H1 (cell line): ENCODE measurements at places on chromosomes 12 and 14. TPM values are rescaled to one million over a fixed set of nuclear protein-coding genes. Genes with fewer than 3 reads are reported as not detected.

GRCh38 chr14:101775826-101776225 is 14.3 kb downstream of the PPP2R5C start:
- no peak for DNase-seq

- DNase-seq, result no peak
These were observed 171.3 kb upstream of the FKBP4 start for GRCh38 chr12:2623472-2623871.

- DNase-seq, result no peak
These were observed 44.0 kb upstream of the SINHCAF start for GRCh38 chr12:31369712-31370521.

DNA sequence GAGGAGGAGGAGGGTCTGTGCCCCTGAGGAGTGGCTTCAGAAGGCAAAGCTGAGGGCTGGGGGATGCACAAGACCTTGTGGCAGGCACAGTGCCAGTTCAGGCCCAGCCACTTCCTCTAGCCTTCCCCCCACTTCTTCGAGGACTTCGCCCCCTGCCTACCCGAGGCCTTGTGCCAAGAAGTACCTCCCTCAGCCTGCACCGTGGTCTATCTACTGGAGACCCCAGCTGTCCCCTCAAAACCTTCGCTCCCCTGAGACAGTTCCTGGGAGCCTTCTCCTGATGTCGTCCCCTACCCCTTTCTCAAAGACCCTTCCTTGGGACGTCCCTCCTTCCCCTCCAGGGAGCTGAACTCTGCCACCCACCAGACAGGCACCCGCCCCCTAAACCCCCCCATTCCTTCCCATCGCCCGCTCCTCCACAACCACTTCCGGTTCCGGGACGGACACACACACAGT is 604 bp downstream of the ZNF384 start:
- no peak for DNase-seq

DNA sequence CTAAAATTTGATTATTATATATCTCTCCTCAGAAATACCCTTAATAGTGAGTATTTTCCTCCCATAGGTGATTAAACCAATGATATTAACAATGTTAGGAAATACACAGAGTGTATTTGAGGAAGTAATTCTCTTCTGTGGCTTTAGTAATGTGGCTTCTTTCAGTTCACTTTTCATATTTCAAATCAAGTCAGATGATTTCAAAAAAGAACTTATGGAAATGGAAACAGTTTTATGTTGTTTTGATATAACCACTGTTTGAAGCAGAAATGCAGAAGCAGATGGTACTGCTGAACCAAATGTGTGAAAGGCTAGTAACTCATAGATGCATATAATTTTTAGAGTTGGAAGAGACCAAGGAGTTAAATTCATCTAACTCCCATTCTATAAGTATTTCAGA is 1.9 kb upstream of the GPR33 start:
- DNase-seq, result no peak

DNA sequence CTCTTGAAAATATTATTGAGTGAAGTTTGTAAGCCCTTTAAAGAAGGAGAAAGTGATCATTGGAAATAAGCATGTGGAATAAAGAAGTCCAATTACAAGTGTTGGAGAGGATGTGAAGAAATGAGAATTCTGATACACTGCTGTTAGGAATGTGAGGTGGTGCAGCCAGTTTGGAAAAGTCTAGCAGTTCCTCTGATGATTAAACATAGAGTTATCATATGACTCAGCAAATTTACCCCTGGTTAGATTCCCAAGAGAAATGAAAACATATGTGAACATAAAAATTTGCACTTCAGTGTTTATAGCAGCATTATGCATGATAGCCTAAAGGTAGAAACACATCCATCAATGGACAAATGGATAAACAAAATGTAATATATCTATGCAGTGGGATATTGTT is 319.9 kb downstream of the AEBP2 start:
- DNase-seq, result no peak

GRCh38 chr12:47912556-47912955 is 7.8 kb upstream of the VDR start:
- no peak for DNase-seq

GRCh38 chr12:101616027-101616494 is 21.3 kb downstream of the MYBPC1 start:
- no peak for DNase-seq

DNA sequence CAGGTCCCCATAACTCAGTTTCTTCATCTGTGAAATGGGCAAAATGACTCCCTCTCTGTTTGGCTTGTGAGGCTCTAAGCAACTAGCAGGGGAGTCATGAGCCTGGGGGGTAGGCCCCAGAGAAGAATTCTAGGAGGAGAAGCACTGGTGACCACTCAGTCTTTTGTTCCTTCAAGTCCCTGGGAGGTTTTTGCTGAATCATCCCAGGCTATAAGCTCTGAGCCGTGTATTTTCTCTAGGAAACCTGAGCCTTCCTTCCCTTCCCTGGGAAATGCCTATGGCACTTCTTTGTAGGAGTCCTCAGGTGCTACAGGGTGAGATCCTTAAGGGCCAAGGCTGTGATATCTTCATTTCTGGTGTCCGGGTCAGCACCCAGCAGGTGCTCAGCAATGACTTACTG is 4.5 kb downstream of the RPH3A start:
- DNase-seq, result no peak

DNA sequence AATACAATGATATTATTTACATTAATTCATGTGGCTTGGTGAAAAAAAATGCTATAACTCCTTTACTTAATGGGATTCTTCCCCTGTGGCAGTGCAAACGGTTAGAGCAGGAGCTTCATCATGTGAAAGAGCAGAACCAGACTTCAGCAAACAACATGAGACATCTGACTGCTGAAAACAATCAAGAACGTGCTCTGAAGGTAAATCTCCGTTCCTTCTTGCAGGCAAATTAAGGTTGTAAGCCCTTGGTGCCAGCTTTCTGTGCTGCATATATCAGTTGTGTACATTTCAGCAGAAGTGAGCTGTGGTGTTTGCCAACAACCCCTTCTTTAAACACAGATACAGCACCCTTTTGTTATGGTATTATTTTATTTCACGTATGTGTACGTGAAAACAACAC is 171.7 kb downstream of the MIPOL1 start:
- no peak for DNase-seq

GRCh38 chr14:66752109-66752508 is 244.2 kb downstream of the GPHN start:
- DNase-seq, result no peak

- no peak for DNase-seq
These were observed 776.6 kb downstream of the MED13L start for GRCh38 chr12:115500872-115501271.

GRCh38 chr14:61559641-61560201 is 135.6 kb upstream of the HIF1A start:
- DNase-seq, result no peak

GRCh38 chr12:42589465-42590329 is at the start of gene PRICKLE1:
Gene PRICKLE1, minus strand, starts transcription at chr12:42589746. Its CDS starts 117,230 bp downstream, at chr12:42472516.
- DNase-seq, result no peak

GRCh38 chr14:95226801-95227200 is 69.5 kb upstream of the DICER1 start:
- DNase-seq, result no peak

GRCh38 chr12:79778802-79779448 is 88.2 kb upstream of the PAWR start:
- DNase-seq, result no peak

- no peak for DNase-seq
These were observed 17.9 kb upstream of the DHRS7 start for GRCh38 chr14:60183138-60183537.

GRCh38 chr12:8742501-8742900 is 44.7 kb downstream of the RIMKLB start:
- no peak for DNase-seq

GRCh38 chr14:61288228-61288627 is 7.1 kb upstream of the TMEM30B start:
- DNase-seq, result no peak

DNA sequence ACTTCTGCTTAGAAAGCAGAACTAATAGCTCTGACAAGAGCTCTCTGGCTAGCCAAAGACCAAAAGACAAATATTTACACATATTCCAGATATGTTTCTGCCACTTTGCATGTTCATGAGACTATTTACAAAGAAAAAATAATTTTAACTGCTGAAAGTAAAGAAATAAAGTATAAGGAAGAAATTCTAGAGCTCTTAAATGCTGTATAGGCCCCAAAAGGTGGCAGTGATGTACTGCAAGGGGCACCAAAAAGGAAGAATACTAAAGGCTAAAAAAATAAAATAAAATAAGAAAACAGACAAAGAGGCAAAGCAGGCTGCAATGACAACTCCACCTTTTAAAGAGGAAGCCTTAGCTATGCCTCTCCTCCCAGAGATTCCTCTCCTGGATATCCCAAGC is 23.0 kb downstream of the KLRK1 start:
- no peak for DNase-seq

GRCh38 chr14:99058542-99058941 is 213.5 kb downstream of the BCL11B start:
- no peak for DNase-seq

DNA sequence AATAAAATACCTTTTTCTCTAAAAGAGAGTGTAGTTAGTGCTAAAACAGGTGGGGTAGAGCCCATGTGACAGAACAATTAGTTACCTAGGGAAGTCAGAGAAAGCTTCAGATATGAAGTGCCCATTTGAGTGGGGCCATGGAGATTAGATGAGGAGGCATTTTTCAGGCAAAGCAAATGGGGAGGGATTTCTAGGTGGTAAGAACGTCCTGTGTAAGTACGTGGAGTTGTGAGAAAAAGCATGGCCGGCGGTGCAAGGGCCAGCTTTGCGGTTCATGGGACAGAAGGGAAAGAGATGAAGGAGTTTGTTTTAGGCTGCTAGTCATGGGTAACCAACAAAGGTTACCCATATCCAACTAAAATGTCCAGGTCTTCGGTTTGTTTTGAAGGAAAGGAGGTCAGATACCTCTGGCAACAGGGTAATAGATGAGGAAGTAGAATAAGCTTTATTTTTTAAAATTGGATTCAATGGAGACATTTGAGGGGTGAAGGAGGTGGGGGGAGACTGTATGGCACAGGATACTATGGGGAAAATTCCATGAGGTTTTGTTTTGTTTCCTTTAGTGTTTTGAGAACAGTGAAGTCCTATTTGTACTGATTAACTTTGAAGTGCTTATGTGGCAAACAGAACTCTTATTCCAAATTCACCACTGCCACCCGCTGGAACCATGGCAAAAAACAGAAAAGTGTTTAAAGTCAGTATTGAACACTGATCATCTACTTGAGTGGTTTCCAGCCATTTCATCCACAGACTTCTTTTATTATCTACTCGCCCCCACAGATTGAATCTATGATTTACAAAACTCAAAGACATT is 10.0 kb upstream of the SNRPF start:
- DNase-seq, result no peak

DNA sequence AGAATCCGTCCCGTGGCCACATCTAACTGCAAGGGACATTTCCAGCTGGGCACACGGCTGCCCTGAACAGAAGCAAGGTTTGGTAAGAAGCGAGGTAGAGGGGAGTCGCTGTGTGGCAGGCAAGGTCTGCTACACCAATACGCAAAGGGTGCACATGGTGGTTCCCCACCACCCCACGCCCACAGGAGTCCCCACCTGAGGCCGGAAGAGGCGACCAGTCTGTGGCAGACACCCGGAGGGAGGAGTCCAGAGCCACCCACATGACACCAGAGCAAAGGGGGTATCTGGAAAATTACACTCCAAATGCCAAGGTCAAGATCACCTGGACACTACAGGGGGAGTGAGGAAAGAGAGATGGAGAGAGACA is 47.1 kb upstream of the GALNT9 start:
- no peak for DNase-seq

GRCh38 chr12:77594366-77594765 is 236.3 kb upstream of the NAV3 start:
- no peak for DNase-seq

DNA sequence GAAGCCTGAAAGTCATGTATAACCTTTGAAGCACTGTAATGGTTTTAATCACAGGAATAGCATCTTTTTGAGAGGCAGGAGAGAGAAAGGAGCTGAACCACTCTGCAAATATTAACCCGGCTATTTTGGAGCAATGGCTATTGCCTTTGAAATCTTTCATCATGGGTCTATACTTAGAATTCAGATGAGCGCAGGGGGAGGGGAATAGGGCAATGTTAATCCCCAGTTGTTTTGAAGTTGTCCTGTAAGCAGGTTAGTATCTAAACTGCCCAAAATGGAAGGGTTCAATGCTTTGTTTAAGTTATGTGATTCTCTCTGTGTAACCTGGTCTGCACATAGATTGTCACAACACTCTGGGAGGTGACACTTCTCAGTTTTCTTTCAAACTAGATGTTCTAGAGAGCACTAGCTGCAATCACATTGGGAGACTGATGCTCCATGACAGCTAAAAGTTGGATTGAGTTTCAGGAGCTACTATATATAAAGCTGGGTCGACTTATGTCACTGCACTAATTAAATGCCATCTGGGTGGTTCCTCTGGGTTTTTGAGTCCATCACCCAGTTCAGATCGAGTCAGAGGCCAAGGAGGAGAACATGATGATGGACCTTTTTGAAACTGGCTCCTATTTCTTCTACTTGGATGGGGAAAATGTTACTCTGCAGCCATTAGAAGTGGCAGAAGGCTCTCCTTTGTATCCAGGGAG is at the start of gene MYF6:
Gene MYF6, plus strand, starts transcription at position 509 of the 704 bp plus-strand sequence. Its CDS starts 86 bp downstream, at position 595.
- DNase-seq, result no peak

DNA sequence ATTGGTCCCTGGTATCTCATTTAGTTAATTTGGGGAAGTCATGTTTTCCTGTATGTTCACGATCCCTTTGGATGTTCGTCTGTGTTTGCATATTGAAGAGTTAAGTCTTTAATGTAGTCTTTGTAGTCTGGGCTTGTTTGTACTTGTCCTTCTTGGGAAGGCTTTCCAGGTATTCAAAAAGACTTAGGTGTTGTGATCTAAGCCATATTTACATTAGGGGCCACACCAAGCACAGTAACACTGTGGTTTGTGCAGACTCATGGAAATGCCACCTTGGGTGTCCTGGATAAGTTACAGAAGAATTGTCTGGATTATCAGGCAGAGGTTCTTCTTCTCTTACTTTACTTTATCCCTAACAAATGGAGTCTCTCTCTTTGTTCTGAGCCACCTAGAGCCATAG is 380.3 kb downstream of the CCER1 start:
- DNase-seq, result no peak

The LMNTD1 gene
- not detected in 2 replicates for total RNA-seq

The GALNT4 gene
- total RNA-seq, result 3.3 and 3.6 TPM in 2 replicates

The KCNJ8 gene
- total RNA-seq, result 0.96 and 1.4 TPM in 2 replicates

The PCED1B gene
- total RNA-seq, result 4.7 and 4.9 TPM in 2 replicates

The GRIP1 gene
- 27.3 and 37.6 TPM in 2 replicates for total RNA-seq

The ARID2 gene
- 45.2 and 47.4 TPM in 2 replicates for total RNA-seq

The RNASE1 gene
- total RNA-seq, result 2.2 and 3.0 TPM in 2 replicates

The PIWIL1 gene
- total RNA-seq, result not detected in 2 replicates

The DAO gene
- not detected in 2 replicates for total RNA-seq

The TAS2R9 gene
- not detected in 2 replicates for total RNA-seq

The BHLHE41 gene
- total RNA-seq, result 1.6 and 3.4 TPM in 2 replicates
